ENCODE measurements at places on chromosomes 11 and 22.

GRCh38 chr11:10991393-10991792 is 133.5 kb upstream of the ZBED5 start:
- DNase-seq, result no peak

DNA sequence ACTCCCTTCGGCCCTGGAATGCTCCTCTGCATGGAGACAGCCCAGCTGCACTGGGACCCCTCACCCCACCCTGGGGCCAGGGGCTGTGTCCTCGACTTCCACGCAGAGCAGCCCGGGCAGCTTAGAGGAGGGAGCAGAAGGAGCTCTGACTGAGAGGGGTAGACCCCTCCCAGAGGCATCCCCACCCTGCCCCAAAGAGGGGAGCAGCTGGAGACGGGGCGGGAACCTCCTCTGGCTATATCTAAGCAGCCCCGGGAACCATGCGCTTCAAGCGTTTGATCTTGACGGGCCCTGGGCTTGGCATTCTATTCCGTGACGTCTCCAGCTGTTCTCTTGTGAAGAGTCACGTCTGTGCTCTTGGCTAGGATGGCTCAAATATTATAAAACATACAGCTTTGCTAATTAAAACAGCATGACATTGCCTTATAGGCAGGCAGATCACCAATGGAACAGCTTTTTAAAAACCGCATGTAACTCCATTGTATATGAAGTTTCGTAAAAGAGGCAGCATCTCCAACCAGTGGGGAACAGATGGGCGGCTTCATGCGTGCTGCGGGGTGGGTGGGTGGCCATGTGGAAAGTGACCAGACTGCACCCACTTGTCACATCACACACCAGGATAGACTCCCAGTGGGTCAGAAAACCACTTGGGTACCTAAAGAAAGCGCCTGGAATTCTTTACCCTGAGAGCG is 7.7 kb downstream of the KCNQ1 start:
- peak; percentile 15 for DNase-seq

DNA sequence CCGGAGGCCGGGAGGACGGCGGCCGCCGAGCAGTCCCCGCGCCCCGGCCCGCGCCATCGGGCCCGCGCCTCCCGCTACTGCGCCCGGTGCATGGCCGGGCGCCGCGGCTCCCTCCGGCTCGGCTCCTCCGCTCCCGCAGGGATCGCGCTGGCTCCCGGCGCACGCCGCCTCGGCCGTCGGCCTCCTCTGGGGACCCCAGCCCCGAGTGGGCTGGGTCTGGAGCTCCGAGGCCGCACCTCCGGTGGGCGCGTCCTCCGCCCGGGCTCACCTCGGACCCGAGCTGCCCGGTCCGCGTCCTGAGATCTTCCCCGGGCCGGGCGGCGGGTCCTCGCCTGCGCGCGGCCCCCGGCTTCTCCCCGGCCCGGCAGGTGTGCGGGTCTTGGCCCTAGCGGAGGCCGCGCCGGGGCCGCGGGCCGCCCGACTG is 251 bp downstream of the SHISA8 start:
- no peak for DNase-seq

- DNase-seq, result no peak
Measured at GRCh38 chr11:1300121-1300520, 9.3 kb downstream of the TOLLIP start.

DNA sequence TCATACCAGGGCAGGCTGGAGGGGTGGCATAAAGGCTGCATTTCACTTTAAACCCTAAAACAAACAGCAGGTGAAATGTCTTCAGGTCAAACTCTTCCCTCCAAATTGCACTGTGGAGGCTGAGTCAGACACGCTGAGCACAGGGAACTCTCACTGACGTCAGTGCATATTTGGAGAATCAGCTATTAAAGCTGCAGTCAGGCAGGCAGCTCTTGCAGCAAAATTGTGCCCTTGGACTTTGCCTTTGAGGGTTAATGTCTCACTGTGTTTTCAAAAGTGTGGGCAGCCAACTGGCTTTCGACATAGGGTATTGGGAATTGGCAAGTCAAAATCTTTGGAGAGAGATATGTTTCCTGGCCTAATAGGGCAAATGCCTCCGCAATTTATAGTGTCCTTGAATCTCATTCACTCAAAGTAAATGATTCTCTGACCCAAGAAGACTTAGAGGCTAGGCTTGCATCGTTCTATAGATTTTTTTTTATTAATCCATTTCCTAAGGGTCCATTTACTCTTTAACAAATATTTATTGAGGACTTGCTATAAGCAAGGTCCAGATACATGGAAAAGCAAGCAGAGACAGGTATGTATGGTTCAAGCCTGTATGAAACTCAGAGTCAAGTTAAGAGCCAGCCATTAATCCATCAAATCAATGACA is 27.7 kb upstream of the SMCO4 start:
- peak; percentile 67 for DNase-seq

GRCh38 chr22:25797498-25798290 is 55.7 kb downstream of the MYO18B start:
- no peak for DNase-seq

DNA sequence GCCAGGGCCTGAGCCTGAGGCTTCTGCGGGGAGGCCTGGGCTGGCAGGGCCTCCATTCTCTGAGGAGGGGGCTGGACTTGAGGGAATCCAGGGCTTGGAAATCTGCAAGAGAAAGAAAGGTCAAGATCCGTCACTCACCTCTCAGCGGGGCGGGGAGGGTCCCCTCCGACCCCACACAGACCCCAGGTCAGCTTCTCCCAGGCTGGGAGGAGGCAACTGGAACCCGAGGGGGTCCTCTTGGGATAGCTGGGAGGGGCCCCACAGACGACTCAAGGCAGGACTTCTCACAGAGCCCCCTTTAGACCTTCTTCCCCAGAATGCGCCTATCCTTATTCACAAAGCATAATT is 11.0 kb downstream of the TNKS1BP1 start:
- DNase-seq, result no peak

GRCh38 chr11:18836417-18836816 is 44.8 kb upstream of the PTPN5 start:
- DNase-seq, result no peak

- no peak for DNase-seq
Measured at GRCh38 chr11:89503422-89503821, 12.2 kb upstream of the NOX4 start.

- peak; percentile 94 for DNase-seq
Measured at GRCh38 chr11:65317025-65317786, 2.5 kb downstream of the CDC42EP2 start.

DNA sequence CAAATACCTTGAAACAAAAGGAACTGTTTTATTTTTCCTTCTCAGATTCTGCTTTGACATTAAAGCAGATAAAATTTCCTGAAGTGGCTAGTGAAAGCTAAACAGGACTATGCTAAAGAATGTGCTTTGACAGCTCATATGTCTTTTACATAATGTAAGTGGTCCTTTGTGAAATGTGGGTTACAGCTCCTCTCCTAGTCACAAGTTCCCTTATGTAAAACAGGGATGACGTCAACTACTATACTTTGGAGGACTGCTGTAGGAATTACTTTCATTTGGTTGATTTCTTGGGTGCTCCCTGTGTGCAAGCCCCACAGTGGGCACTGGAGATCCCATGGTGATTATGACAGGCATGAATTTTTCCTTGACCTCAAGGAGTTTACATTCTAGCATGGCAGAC is 216.6 kb upstream of the NARS2 start:
- DNase-seq, result no peak

DNA sequence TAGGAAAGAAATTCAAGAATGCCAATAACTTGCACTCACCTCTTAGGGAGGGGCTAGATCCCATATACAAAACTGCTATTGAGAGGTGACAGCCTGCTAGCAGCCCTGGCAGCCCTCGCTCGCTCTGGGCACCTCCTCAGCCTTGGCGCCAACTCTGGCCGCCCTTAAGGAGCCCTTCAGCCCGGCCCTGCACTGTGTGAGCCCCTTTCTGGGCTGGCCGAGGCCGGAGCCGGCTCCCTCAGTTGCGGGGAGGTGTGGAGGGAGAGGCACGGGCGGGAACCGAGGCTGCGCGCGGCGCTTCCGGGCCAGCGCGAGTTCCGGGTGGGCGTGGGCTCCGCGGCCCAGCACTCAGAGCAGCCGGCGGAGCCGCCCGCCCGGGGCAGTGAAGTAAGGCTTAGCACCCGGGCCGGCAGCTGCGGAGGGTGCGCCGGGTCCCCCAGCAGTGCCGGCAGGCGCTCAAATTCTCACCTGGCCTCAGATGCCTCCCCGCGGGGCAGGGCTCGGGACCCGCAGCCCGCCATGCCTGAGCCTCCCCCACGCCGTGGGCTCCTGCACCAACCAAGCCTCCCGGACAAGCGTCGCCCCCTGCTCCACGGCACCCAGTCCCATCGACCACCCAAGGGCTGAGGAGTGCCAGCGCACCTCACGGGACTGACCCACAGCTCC is 329.9 kb downstream of the FAM181B start:
- no peak for DNase-seq

All from AG10803 (cell line).